Stimulated activated CD4-positive, alpha-beta T cell treated with anti-CD3 and anti-CD28 coated beads, Interleukin-1b, Interleukin-23, amount 100 ng/mL, for 24 hours (primary cell): ENCODE measurements at places on chromosomes 6 and 20.

- DNase-seq, result no peak
These were observed 136.9 kb upstream of the SLC22A16 start for GRCh38 chr6:110613356-110613755.

GRCh38 chr6:35519313-35520015 lies 6.8 kb upstream of the TULP1 start:
- DNase-seq, result no peak

- no peak for DNase-seq
These were observed 109.1 kb upstream of the GGTLC1 start for GRCh38 chr20:24097506-24098245.

DNA sequence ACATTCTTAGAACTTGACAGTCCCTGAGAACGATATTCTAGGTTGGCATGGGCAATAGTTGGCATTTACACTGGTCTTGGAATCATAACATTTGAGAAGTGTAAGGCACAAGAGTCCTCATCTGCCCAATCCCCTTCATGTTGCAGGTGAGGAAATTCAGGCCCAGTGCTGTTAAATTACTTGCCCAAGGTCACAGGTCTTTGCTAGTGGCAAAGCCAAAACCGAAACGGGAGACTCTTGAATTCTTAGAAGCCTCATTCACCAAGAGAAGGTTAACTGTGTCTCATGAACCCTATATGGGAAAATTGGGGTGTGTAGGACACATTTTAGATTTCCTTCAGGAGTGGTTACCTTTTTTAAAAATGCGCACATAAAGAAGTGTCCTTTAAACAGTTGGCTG lies 7.2 kb downstream of the E2F3 start:
- no peak for DNase-seq

DNA sequence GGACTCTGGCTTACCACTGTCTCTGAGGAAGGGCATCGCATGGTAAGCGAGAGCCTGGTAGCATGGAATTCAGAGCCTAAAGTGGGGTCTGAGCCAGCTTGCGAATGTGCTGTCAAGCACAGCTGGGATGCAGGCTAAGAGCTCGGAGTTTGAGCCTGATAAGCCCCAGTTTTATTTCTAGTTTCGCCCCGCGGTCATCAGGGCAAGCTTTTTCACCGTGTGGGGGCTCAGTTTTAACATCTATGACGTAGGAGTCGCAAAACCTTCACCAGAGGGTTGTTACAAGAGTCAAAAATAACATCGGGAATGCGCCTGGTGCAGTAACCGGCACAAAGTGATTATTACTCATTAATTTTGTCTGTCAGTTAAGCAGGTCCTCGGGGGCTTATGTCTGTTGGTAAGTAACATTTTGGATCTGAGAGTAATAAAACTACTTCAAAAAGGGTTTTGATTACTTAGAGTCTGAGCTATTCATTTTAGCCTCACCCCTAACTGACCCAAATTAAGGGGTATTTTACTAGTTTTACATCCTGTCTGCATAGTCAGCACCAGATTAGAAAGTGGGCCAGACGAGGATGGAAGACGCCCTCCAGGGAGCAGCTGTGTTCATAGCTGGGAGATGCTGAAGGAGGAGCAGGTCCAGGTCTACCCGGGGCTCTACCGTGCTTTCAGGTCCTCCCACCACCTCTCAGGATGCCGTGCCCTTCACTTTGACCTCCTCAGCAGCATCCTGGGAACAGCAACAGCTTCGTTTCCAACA lies 29.7 kb downstream of the SLC22A23 start:
- DNase-seq, result no peak

GRCh38 chr6:21098134-21098533 lies 495.4 kb upstream of the SOX4 start:
- DNase-seq, result no peak

DNA sequence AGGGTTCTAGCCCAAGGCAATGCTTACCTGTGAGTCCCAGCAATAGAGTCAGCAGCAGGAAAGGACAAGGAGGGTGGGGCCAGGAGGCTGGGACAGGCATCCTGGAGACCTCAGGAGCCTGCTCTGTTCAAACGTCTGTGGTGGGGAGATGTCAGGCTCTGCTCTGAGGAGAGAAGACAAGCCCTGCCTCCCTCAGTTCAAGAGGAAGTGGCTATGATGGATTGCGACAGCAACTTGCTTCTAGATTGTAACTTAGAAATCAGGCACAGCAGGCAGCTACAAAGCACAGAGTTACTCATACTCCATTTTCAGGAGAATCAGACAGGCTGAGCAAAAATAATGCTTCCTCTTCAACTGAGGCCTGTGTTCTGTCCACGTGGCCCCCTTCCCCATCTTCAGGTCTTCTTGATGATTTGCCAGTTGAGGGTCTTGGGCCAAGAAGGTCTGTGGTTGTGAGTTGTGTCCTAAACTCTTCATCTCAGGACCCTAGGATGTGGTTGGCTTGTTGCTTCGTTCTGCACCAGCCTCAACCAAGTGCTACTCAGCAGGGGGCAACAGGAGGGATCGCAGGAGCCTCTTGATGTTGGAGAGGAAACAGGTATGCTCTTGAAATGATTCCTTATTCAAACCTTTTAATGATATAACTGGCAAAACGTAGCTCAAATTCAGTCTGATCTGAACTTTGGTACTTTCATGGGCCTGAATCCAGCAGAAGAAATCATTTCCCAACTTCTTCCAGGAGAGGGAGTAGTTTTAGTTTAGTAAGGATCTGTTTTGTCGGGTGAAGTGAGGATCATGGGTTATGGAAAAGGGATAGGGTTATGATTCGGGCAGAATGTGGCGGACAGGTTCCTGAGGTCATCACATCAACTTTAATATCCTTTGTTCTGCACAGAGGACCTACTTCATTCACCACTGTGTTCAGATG lies 31.0 kb downstream of the SIRPB1 start:
- DNase-seq, result no peak

DNA sequence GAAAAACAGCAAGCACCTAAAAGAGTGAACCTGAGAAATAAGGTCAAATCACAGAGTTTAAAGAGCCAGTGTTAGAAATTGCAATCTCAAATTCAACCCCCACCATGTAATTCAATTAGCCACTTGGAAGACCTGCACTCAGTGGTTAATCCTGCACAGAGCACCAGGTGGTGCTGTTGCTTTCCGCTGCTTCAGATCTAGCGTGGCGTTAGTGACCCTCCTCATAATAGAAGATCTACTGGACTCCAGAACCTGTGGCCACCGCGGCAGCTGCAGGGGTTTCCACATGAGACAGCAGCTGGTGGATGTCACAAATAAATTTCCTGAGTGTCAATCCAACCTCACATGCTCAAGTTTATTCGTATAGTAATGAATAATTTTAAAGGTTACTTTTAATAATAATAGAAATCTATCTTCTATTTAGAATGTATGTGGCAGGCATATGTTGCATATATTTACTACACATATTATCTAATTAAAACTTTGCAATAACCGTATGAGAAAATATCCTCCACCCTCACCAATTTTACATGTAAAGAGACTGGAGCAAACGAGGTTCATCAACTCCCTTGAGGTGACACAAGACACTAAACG lies 84.4 kb downstream of the SYNE1 start:
- no peak for DNase-seq

- no peak for DNase-seq
These were observed 20.6 kb downstream of the ENPP3 start for GRCh38 chr6:131657630-131658111.

DNA sequence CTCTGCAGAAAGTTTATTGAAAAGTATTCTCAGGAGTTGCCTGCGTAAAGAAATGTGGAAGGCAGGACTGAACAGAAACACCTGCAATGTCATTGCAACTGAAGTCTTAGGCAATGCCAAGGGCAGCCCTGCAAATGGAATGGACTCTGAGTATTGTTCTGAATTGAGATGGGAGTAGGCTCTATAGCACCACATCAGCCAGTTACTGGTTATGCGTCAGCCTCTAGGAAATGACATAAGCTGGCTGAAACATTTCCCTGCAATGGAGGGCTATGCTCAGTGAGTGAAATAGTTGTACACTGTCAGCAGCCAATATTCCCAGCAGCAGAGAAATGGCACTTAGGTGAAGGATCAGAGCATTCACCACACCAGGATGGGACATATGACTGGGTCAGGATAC lies 13.8 kb upstream of the GJE1 start:
- no peak for DNase-seq

DNA sequence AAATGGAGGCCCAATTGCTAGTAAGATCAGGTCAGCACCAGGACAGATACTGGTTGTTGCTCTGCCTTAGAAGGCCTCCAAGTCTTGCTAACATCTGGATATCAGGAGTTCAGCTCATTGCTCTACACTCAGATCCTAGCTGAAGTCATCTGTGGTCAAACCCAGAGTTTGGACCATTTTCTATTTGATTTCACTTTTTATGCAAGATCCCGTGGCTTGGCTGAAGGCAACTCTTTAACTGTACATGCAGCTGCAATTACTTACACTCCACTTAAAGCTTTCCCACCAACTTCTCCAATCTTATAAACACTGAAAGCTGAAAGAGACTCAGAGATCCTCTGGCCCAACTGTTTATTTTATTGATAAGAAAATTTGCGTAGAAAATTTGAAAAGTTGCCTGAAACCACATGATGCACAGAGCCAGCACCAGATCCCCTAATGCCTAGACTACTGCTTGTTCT lies 2.7 kb downstream of the SLC17A2 start:
- DNase-seq, result no peak

- no peak for DNase-seq
These were observed 18.4 kb downstream of the TP53RK start for GRCh38 chr20:46670585-46671584.

DNA sequence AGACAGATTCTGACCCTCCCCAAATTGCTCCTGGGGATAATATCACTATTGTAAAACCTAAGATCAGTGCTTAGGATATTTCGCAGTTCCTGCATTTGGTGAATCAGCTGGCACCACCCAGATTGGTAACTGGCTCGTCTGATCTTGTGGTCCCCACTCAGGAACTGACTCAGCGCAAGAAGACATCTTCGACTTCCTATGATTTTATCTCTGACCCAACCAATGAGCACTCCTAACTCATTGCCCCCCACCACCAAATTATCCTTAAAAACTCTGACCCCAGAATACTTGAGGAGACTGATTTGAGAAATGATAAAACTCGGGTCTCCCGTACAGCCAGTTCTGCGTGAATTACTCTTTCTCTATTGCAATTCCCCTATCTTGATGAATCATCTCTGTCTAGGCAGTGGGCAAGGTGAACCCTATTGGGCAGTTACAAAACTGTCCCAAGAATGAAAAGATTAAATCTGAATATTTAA lies 55.7 kb upstream of the PRND start:
- peak; percentile 25 for DNase-seq

GRCh38 chr6:137904822-137905617 lies 38.0 kb downstream of the TNFAIP3 start:
- peak; percentile 62 for DNase-seq

DNA sequence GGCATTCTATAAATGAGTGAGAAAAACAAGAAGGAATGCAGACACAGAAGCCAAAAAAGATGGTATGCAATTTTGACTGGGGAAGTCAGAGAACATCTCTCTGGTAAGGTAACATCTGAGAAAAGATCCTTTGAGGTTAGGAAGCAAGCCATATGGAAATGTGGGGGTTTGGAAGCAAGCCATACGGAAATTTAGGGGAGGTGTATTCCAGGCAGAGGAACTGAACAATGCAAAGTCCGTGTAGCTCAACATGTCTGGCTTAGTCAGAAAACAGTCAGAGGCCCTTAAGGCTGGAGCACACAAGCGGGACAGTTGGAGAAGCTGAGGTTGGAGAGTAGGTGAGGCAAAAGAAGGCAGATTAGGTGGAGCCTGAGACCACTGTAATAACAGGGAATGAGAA lies 35.3 kb downstream of the RALGAPA2 start:
- no peak for DNase-seq

DNA sequence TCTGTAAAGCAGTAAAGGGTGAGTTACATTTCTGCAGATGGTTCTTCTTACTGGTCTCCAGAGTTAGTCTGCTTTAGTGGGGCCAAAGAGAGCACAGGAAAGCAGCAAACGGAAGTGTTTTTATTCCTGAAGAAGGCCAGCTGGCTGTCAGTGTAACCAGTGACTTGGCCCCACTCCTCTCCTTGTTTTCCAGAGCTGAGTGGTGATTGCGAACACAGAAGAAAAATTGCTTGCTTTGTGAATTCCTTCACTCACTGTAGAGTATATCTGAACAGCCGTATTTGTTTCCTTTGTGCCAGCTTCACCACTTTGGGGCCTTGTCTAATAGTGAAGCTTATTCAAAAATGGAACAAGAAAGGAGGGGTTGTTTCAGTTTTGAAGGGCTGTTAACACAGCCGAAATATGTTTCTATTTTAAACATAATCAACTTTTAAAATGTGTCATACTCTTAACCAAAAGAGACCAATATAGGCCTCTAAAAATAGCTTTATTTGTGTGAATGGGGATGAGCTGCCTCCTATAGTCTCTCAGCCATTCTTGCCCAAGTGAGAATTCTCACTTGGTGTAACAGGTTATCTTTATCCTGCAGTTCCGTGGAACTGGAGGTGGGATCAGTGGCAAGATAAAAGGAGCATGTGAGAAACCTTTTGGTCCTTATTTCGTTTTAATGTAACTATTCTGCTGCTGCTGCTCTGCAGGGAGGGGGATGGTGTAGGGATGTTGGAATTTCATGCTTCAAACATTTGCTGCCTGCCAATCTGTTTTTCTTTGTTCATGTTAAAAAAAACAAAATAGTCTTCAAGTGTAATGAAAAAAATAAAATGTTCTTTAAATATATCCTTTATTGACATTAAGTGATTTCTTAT lies 37.8 kb downstream of the ZC2HC1B start:
- no peak for DNase-seq

GRCh38 chr6:97049253-97050011 lies 124.9 kb downstream of the KLHL32 start:
- DNase-seq, result no peak

GRCh38 chr20:25148181-25148981 lies 47.1 kb upstream of the ENTPD6 start:
- peak; percentile 18 for DNase-seq

GRCh38 chr6:29847871-29848630 lies 20.4 kb downstream of the HLA-G start:
- DNase-seq, result peak; percentile 70

DNA sequence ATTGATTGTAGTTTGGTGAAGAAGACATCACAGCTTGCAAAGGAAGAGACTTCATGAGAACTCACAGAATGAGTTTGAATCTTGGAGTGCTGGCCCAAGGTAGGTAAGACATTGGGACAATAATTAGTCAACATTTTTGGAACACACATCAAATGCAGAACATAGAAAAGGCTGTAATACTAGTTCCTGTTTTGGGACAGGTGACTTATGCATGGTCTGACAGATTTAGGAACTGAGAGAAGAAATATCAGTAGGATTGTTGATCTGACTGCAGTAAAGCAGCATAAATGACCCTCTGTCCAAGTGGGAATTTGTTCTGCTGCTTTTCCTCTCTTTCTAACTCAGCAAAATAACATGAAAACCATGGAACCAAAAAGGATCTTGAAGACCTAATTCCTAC lies 102.3 kb upstream of the MAP3K7 start:
- no peak for DNase-seq
